ENCODE measurements at places on chromosomes 7 and 10.

DNA sequence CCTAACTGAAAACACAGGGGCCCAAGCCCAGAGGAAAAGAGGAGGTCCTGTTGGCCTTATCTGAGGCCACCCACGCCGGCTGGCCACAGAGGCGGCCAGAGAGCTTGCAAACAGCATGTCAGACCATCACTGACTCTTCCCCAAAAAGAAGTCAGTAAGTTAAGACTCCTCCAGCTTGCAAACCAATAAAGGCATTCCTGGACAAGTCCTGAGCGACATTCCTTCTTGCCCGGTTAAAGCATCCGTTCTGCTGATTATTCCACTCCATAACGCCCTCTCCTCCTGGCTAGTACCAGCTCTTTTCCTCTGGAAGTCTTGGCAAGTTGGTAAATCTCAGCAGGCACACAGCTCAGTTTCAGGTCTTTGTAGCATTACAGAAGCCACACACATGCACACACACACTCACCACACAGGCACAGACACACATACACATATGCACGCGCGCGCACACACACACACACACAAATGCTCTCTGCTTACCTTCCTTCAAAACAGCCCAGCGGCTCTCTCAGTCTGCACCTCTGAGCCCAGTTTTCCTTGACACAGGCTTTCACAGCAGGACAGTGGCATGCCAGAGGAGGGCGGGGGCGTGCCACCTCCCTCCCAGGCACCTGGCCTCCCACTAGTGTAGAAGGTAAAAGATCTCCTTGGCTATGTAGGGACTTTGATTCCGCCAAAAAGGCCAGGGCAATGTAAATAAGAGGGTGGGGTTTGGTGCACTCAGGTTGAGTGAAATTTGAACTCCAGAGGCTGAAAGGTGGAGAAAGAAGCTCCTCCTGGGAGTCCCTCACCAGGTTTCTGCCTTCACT lies 201.4 kb downstream of the TNS3 start:
- no peak for DNase-seq

DNA sequence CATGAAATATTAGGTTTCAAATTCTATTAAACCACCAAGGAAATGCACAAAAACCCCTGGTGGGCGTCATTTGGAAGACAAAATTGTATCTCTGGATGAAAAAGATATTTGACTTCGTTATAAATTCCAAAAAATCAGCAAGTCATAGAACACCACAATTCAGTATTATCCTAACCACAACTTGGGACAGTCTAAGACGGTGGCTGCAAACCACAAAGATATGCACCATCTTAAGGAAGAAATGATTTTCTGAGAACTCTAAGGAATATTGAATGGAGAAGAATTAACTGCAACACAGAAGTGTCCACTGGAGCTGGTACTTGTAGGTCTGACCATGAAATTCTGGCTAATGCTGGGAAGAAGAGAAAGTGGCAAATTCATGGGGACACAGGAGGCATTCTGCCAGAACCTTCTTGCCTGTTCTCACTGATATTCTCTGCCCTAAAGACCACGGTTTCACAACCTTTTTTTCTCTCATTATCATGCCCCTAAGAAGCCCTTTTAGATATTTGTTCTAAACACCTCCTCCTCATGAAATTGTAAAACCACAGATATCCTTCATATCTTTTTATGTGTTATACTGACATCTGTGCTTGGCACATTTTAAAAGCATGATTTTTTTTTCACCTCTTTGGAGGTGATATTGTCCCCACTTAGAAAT lies 92.9 kb downstream of the SFMBT2 start:
- DNase-seq = no peak

DNA sequence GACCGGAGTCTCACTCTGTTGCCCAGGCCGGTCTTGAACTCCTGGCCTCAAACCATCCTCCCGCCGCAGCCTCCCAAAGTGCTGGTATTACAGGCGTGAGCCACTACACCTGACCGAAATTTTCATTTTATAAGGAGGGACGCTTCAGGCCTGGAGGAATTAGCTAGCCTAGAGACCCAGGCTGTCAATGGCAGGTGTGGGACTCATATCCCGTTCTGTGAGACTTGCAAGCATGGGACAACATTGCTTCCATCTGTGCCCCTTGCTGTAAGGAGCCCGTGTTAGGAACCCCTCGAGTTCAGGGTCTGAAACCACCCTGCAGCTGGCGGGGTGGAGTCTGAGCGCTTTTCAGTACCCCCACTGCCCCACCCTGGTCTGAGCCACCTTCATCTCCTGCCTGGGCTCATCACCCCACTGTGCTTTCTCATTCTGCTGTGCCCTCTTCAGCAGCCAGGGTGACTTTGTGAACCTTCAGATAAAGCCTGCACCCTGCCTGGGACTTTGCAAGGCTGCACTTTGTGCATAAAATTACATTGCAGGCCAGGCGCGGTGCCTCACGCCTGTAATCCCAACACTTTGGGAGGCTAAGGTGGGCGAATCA lies 1.3 kb upstream of the DAGLB start:
- no peak for DNase-seq

GRCh38 chr7:156155988-156156733 lies 343.9 kb upstream of the SHH start:
- DNase-seq = no peak

- DNase-seq = no peak
Observed at GRCh38 chr10:62815381-62816075, 638 bp downstream of the EGR2 start.

DNA sequence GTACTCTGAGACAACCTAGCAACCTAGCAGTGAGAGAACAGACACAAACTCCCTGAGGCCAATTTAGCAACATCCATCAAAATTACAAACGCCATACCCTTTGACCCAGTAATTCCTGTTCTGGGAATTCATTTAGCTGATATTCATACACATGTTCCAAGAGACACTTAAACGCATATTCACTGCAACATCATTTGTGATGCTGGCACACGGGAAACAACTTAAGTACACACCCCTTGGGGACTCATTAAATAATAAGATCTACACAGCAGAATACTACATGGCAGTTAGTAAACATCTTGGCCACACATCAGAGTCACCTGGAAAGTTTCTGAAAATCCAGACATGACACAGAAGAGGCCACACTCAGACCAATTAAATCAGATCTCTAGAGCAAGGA lies 17.6 kb downstream of the NUDCD3 start:
- no peak for DNase-seq

- no peak for DNase-seq
Observed at GRCh38 chr10:51371743-51372142, 297.5 kb downstream of the PRKG1 start.

GRCh38 chr7:3558400-3558799 lies 257.3 kb downstream of the SDK1 start:
- DNase-seq = no peak

- DNase-seq = no peak
Observed at GRCh38 chr7:150330211-150330885, 7.0 kb upstream of the ACTR3C start.

- DNase-seq = no peak
Observed at GRCh38 chr10:110138197-110138812, 69.1 kb upstream of the MXI1 start.

DNA sequence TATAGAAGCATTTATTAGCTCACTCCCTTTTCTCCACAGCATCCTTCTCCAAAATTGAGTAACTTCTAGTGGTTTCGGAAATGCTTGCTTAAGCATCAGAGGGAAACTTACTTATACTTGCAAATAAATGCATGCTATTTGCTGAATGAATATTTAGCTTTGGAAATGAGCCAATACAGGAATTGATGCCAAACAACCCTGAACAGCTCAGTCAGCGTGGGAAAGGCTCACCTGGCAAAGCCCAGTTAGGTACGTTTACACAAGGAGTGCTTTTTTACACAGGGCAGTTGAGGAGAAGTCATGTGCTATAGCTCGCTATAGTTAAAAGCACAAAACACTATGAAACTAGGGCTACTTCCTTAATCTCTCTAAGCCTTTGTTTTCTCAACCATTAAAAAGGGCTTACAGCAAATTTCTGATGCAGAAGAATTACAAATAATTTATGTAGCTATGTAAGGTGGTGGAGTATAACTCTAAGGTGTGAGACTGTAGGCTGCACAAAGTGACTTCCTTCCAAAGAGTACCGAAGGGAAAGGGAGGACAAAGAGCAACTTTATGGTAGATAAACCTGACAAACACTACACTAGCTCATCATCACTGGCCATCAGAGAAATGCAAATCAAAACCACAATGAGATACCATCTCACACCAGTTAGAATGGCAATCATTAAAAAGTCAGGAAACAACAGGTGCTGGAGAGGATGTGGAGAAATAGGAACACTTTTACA lies 498.2 kb downstream of the PHTF2 start:
- DNase-seq = no peak

- DNase-seq = no peak
Observed at GRCh38 chr10:86824151-86824550, 67.7 kb downstream of the BMPR1A start.

- no peak for DNase-seq
Observed at GRCh38 chr10:113038183-113038582, 88.1 kb downstream of the TCF7L2 start.

GRCh38 chr7:28688651-28689050 lies 269.5 kb downstream of the TRIL start:
- no peak for DNase-seq

DNA sequence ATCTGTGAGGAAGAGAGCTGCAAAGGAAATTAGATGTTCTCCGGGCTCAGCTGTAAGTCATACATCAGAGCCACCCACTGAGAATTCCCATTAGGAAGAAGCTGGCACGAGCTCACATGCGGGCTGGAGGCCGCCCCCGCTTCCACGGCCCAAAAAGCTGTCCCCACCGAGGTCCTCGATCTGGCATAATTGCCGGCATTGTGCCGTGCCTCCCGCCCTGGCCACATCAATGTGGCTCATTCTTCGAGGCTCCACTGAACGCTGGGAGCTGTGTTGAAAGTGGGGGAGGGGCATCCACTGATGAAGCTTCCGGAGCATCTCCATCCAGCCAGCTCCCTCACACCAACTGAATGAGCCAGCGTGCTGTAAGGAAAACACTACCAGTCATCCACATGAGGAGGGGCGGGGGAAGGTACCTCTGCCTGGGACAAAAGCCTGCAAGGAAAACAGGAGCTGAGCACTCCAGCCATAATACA lies 173.1 kb downstream of the PTPRN2 start:
- no peak for DNase-seq

DNA sequence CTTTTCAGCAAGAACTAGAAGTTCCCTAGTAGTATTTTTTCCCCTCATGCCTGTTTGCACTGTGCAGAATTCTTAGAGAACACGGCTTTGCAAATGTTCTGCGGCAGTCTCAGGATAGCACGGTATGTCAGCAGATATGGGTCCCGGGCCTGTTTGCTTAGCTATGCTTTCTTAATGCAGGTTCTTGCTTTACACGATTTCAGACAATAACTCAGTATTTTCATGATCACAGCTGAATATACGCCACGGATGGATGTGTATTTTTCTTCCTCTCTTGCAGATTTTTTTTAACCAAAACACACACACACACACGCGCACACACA lies 137.3 kb downstream of the HECW1 start:
- no peak for DNase-seq

GRCh38 chr10:74786126-74786525 lies 40.3 kb upstream of the KAT6B start:
- DNase-seq = no peak

- no peak for DNase-seq
Observed at GRCh38 chr10:93315246-93315645, 166.9 kb downstream of the MYOF start.

GRCh38 chr7:130961128-130961601 lies 227.2 kb upstream of the KLF14 start:
- no peak for DNase-seq

GRCh38 chr7:134254311-134254710 lies 62.4 kb downstream of the SLC35B4 start:
- DNase-seq = no peak

DNA sequence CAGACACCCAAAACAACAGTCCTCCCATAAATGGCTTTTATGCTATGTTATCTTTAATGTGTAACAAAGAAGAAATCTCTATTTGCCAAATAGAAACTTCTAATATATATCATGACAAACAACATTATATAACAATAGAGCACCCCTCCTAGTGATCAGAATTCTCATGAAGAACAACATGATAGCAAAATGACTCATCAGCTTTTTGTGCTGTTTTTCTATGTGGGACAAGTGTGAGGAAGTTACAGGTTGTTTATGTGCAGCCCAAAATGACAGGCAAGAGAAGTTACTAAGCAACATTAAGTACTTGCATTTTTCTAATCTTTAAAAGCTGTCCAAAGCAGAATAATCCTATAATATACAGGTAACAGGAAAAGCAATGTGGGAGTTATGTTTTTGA lies 7.7 kb downstream of the DGKB start:
- no peak for DNase-seq

- no peak for DNase-seq
Observed at GRCh38 chr7:106840342-106840741, 24.7 kb upstream of the PIK3CG start.

GRCh38 chr7:103773726-103774125 lies 215.7 kb downstream of the RELN start:
- DNase-seq = no peak

GRCh38 chr10:113857210-113857609 lies 2.7 kb downstream of the NHLRC2 start:
- DNase-seq = no peak

DNA sequence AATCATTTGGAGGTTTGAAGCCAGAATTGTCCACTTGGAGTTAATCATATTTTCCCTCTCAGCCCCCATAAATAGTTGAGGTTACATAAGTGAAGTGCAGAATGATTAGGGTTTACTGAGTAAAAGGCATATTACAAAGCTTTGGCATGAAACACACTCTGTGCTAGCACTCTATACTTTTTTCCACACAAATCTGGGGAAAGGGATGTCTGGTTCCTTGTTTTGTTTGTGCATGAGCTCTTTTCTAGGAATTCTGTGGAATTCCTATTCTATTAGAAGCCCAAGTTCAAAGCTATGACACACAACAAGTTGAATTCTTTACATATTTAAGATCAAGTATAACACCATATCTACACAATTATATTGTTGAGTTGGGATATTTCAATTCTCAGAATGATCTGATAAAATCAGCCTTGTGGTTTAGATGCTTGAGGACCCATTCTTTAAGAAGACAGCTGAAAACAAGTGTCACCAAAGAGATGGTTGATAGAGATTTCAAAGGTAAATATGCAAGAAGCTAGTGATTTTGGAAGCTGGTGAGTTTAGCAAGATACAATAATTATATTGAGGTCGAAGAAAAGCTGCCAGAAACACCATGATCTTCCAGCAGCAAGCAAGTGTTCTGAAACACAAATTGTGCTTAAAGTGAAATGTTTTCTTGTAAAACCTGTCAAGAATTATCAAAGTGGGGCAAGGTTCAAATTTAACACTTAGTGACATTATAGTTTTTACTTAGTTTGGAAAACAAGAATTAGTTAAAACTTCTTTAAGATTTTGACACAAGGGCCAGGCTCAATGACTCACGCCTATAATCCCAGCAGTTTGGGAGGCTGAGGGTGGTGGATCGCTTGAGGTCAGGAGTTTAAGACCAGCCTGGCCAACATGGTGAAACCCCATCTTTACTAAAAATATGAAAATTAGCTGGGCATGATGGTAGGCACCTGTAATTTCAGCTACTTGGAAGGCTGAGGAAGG lies 122.6 kb downstream of the INHBA start:
- DNase-seq = no peak

GRCh38 chr7:101921061-101921460 lies 103.6 kb downstream of the CUX1 start:
- DNase-seq = no peak

GRCh38 chr10:11610826-11611247 lies 613 bp downstream of the USP6NL start:
- no peak for DNase-seq
